ENCODE measurements at places on chromosomes 1 and 21. TPM values are rescaled to one million over a fixed set of nuclear protein-coding genes. Genes with fewer than 3 reads are reported as not detected.

GRCh38 chr1:214002472-214002871, 14.7 kb downstream of the PROX1 start:
- no peak overlapping the region for H3K4me3 ChIP-seq
- H3K27ac ChIP-seq = no peak overlapping the region
- no peak for DNase-seq
- no peaks in the 10 kb centered on the region for H3K27me3 ChIP-seq
- H3K4me1 ChIP-seq = no peaks in the 10 kb centered on the region

- H3K36me3 ChIP-seq = peaks cover 26% of the 10 kb centered on the region
- H3K27me3 ChIP-seq = no peaks in the 10 kb centered on the region
- no peak overlapping the region for H3K27ac ChIP-seq
- H3K4me3 ChIP-seq = no peak overlapping the region
- no peak for DNase-seq
- H3K4me1 ChIP-seq = no peaks in the 10 kb centered on the region
These were observed 73.1 kb downstream of the KIF1B start for GRCh38 chr1:10283318-10283984.

The RPTN gene
- not detected for total RNA-seq

The TMEM269 gene
- 0.31 TPM for total RNA-seq

- no peak overlapping the region for H3K4me3 ChIP-seq
- H3K27me3 ChIP-seq = peaks cover 2% of the 10 kb centered on the region
- DNase-seq = no peak
- no peak overlapping the region for H3K27ac ChIP-seq
- no peaks in the 10 kb centered on the region for H3K36me3 ChIP-seq
These were observed 29.9 kb upstream of the DDAH1 start for GRCh38 chr1:85494904-85495266.

The SPRR3 gene
- not detected for total RNA-seq

- no peak overlapping the region for H3K27ac ChIP-seq
- H3K36me3 ChIP-seq = no peaks in the 10 kb centered on the region
- H3K4me1 ChIP-seq = no peaks in the 10 kb centered on the region
- DNase-seq = no peak
These were observed 305.4 kb upstream of the PTBP2 start for GRCh38 chr1:96416111-96416595.

DNA sequence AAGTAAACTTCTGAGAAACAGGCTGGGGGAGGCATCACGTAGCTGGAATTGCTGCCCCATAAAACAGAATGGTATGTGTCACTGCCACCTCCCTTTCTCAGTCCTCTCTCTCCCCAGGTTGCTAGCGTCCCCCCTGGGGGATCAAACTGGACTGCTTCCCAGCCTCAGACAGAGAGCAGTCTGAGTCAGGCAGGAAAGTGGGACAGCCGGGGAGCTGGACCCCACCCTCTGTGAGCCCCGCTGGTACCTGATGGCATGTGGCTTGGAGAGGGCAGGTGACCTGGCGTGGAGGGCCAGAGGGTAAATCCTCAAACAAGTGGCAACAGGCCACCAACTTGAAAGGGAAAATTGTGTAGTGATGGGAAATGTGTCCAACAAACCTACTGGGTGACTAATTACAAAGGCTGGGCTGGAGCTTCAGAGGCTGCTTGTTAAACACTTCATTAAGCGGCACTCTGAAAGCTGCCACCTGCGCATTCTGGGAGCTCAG, 1.0 kb upstream of the SFN start:
- no peaks in the 10 kb centered on the region for H3K27me3 ChIP-seq
- H3K36me3 ChIP-seq = peaks cover 5% of the 10 kb centered on the region
- peaks cover 23% of the 10 kb centered on the region for H3K4me1 ChIP-seq
- no peak overlapping the region for H3K27ac ChIP-seq

DNA sequence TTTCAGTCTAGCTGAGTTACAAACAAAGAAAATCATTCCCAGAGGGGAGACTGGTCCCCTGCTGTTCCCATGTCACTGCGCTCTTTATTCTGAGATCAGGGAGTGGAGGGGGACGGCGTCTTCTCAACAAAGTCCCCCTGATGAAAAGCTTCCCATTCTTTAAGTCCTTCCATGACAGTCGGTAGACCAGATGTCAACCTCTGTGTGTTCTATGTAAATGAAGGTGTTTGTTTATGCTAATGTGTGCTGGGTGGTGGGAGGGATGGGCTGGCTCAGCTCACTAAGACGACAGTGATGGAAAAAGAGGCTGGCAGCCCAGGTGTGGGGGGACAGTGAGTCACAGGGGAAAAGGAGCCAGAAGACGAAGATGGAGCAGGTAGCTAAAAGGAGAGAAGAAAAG, 148.2 kb upstream of the KLHDC7A start:
- peaks cover 6% of the 10 kb centered on the region for H3K27me3 ChIP-seq
- no peaks in the 10 kb centered on the region for H3K4me1 ChIP-seq
- no peak overlapping the region for H3K27ac ChIP-seq

The FCN3 gene
- not detected for total RNA-seq

- no peak overlapping the region for H3K27ac ChIP-seq
- DNase-seq = no peak
- peaks cover 37% of the 10 kb centered on the region for H3K4me1 ChIP-seq
- H3K36me3 ChIP-seq = peaks cover 7% of the 10 kb centered on the region
- no peak overlapping the region for H3K4me3 ChIP-seq
- no peaks in the 10 kb centered on the region for H3K27me3 ChIP-seq
These were observed 17.1 kb downstream of the RNF115 start for GRCh38 chr1:145806844-145807243.

- no peak overlapping the region for H3K27ac ChIP-seq
- peaks cover under 1% of the 10 kb centered on the region for H3K36me3 ChIP-seq
- H3K4me1 ChIP-seq = peaks cover 9% of the 10 kb centered on the region
- H3K27me3 ChIP-seq = peaks cover 16% of the 10 kb centered on the region
These were observed 5.3 kb upstream of the GSTM4 start for GRCh38 chr1:109650609-109651008.

DNA sequence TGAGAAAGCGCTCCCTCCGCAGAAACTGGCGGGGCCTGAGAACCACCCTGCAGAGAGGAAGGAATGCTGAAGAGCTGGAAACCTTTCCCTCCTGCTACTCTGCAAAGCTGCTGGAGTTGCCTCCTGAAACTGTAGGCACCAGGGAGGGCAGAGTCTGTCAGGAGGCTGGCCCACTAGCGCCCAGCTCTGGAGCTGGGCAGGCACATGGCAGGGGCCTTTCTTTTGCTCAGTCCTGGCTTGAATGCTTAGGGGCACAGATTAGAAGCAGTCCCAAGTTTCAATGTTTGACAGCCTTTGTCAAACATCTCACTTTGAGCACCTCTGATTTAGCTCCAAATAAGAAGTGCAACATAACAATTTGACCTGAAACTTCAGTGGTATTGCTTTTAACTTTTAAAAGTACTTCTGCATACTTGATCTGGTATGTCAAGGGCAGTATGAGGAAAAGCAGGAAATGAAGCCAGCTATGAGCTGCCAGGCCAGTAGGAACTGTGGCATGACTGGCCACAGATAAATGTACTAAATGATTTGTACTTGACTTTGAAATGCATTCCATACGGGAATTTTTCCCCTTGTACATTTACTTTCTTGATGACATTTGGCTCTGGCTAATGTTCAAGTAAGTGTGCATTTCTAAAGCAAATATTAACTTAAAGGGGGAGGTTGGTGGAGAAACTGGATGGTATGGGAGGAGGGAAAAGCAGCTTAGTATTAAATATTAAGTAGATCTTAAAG, 7.2 kb downstream of the C1orf116 start:
- H3K4me1 ChIP-seq = no peaks in the 10 kb centered on the region
- no peak overlapping the region for H3K4me3 ChIP-seq
- H3K27ac ChIP-seq = no peak overlapping the region
- H3K27me3 ChIP-seq = peaks cover 34% of the 10 kb centered on the region
- DNase-seq = no peak

DNA sequence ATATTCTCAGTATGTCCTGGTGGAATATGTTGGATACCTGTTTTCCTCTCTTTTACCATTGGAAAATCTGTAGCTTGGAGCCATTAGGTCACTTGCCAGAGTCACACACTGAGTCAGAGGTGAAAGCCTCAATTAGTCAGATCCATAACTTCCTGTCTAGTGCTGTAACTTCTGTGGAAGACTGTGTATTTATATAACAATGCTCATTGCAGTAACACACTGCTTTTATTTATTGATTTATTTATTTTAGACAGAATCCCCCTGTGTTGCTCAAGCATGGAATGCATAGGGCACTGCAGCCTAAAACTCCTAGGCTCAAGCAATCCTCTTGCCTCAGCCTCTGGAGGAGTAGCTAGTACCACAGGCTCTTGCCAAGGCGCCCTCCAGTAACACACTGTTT, 1.3 kb upstream of the DOCK7 start:
- H3K36me3 ChIP-seq = no peaks in the 10 kb centered on the region
- no peak overlapping the region for H3K27ac ChIP-seq
- peak overlapping the region; percentile 38 for H3K4me3 ChIP-seq
- H3K27me3 ChIP-seq = no peaks in the 10 kb centered on the region
- no peak for DNase-seq

The LCE6A gene
- total RNA-seq = not detected

DNA sequence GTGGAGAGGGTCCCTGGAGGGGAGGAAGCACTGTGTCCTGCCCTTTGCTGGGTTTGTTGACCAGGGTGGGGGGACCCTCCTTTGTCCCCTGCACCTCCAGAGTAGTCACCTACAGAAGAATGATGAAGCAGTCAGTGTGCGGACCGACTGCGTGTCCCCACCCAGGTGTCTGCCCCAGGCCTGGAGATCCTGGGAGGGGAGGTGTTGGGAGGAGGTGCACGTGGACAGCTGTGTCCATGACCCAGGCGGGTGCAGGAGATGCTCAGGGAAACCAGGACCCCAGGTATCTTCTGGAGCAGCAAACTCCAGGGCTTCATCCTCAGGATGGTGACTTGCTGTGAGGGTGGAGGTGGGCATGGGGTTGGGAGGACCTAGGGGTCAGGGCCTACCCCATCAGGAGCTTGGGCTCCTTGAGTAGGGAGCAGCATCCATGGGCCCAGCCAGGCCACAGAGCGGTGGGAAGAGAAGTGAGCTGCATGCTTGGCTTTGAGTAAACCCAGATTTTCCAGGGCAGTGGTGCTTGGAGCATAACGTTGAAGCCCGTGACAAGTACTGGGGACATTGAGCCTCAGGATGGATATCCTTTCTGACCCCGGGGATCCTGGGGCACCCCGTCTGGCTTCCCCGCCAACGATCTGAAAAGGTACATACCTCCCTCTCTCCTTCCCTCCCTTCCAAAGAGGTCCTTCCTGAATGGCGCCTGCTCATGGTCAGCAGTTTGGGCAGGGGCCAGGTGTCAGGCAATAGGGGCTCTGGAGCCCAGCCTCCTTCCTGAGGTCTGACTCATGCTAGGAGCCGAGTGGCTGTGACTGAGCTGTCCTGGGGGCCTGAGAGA, 13.7 kb downstream of the ACTRT2 start:
- no peak overlapping the region for H3K27ac ChIP-seq
- peak; percentile 9 for DNase-seq
- no peaks in the 10 kb centered on the region for H3K4me1 ChIP-seq
- no peaks in the 10 kb centered on the region for H3K27me3 ChIP-seq
- H3K36me3 ChIP-seq = no peaks in the 10 kb centered on the region

DNA sequence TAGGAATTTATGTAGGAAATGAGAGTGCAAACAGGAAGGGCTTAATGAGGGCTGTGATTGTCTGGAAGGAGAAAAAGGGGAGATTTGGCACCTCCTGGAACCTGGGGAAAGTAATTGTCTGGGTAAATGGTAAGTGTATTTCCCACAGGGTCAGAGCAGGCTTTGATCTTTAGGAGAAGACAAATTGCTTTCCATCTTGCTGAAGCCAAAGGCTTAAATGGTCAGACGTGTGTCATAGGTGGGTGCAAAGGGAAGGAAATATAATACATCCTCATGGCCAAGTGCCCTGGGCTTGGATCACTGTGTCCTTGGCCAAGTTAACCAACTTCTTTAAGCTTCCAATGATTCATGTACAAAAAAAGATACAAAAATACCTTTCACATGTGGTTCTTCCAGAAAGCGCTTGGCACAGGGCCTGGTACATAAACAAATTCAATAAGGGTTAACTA, 1.3 kb upstream of the DUSP23 start:
- H3K27me3 ChIP-seq = peaks cover 7% of the 10 kb centered on the region
- H3K4me1 ChIP-seq = peaks cover 12% of the 10 kb centered on the region
- H3K27ac ChIP-seq = no peak overlapping the region
- no peak overlapping the region for H3K4me3 ChIP-seq
- DNase-seq = no peak

DNA sequence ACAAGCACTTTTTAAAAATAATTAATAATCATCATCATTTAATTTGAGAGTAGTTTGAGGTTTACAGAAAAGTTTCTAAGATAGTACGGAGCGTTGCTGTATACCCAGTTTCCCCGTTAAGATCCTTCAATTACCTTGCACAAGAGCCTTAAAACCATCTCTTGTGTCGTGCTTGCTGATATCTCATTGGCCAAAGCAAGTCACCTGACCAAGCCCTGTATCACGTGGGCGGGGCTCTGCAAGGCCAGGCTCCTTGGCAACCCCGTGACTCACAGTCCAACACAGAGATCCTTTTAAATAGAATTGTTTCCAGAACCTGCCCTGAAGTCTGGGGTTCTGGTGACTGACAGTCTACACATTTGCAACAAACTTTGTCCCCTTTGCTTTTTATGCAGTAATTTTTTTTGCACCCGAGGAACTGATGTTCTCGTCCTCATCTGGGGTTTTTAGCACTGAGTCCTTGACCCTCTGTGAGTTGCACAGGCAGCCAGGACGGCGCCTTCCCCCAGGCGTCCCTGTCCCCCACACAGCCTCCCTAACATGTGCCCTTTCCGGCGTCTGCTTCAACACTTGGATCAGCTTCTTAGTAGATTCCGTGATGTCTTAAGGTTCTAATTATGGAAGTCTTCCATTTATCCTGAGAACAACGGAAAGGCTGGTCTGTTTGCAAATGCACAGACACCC, 183.3 kb upstream of the TMEM51 start:
- DNase-seq = no peak
- H3K4me1 ChIP-seq = no peaks in the 10 kb centered on the region
- no peak overlapping the region for H3K4me3 ChIP-seq
- H3K36me3 ChIP-seq = no peaks in the 10 kb centered on the region
- peaks cover 2% of the 10 kb centered on the region for H3K27me3 ChIP-seq

The PALMD gene
- total RNA-seq = not detected

The IARS2 gene
- total RNA-seq = 41.9 TPM

The MPL gene
- total RNA-seq = not detected

GRCh38 chr21:37155186-37155585, 82.1 kb downstream of the TTC3 start:
- H3K36me3 ChIP-seq = peaks cover 78% of the 10 kb centered on the region
- H3K4me3 ChIP-seq = no peak overlapping the region

DNA sequence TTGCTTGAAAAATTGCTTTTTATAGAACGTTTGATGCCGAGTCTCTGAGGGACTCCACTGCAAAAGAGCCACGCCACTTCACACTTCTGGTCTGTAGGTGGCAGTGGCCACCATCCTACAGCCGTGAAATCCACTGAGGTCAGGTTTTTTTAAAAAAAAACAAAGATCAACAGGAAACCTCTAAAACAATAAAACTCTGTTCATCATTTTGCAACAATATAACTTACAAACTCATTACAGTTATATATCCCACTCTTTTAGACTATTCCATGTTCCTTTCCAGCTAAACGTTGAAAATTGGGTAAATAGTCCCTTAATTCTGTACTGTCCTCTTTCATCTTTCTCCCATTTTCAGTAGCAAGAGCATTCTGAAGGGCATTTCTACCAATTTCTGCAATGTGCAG, 64.6 kb upstream of the FMN2 start:
- no peak overlapping the region for H3K27ac ChIP-seq
- H3K27me3 ChIP-seq = peaks cover 2% of the 10 kb centered on the region
- no peaks in the 10 kb centered on the region for H3K36me3 ChIP-seq
- DNase-seq = no peak
- H3K4me3 ChIP-seq = no peak overlapping the region
- H3K4me1 ChIP-seq = no peaks in the 10 kb centered on the region
